ENCODE measurements at places on chromosomes 3 and 15.
A peak's percentile ranks its signal among the peaks of the same experiment; 100 is the strongest.

DNA sequence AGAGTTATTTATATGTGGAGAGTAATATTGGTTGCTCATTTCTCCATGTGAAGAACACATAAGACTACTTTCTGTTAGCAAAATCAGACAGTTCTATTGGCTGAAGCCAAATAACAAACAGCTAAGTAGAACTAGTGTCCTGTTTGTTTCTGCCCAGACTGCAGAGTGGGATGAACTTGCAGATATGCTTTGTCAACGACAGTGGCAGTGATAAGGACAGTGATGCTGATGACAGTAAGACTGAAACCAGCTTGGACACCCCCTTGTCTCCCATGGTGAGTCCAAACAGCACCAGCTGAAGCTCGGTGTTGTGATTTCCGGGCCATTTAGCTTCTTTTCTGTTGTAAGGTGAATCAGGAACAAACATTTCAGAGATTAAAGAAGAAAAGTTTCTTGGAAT lies 102.6 kb upstream of the IL12A start:
- H3K4me1 ChIP-seq, result no peaks in the 10 kb centered on the region
- no peak overlapping the region for H3K4me3 ChIP-seq
- no peaks in the 10 kb centered on the region for H3K36me3 ChIP-seq
- H3K27me3 ChIP-seq, result no peaks in the 10 kb centered on the region
- H3K27ac ChIP-seq, result no peak overlapping the region

DNA sequence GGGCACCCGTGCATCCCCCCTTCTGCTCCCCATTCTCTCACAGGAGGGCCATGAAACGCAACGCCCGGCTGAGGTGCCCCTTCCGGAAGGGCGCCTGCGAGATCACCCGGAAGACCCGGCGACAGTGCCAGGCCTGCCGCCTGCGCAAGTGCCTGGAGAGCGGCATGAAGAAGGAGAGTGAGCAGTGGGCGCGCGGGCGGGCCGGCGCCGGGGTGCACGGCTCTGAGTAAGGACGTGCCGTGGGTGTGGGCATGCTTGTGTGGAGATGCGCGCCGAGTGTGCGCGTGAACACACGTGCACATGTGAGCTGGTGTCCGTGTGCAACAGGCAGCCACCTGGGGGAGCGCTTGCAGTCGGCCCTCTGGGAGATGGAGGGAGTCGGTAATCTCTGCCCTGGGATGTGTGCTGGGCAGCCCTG lies 28.1 kb downstream of the NR1I2 start:
- H3K36me3 ChIP-seq, result no peaks in the 10 kb centered on the region
- peaks cover 8% of the 10 kb centered on the region for H3K4me1 ChIP-seq
- no peaks in the 10 kb centered on the region for H3K27me3 ChIP-seq
- H3K4me3 ChIP-seq, result peak overlapping the region; percentile 80

DNA sequence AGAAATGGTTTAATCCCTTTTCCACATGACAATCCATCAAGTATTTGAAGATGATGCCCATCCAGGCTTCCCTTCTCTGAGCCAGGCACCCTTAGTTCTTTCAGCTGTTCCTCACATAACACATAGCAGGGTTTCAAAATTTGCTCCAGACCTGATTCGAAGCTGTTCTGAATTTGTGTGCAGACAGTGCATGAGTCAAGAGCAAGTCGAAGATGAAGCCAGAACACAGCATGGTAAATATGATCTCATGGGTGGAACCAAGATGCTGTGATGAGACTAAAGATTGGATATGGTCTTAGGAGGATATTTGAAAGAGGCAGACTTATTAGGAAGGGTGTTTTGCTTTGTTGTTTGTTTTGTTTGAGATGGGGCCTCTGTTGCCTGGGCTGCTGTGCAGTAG lies 32.6 kb upstream of the PDE8A start:
- no peak for DNase-seq
- no peaks in the 10 kb centered on the region for H3K4me1 ChIP-seq
- no peak overlapping the region for H3K4me3 ChIP-seq
- H3K27ac ChIP-seq, result no peak overlapping the region

DNA sequence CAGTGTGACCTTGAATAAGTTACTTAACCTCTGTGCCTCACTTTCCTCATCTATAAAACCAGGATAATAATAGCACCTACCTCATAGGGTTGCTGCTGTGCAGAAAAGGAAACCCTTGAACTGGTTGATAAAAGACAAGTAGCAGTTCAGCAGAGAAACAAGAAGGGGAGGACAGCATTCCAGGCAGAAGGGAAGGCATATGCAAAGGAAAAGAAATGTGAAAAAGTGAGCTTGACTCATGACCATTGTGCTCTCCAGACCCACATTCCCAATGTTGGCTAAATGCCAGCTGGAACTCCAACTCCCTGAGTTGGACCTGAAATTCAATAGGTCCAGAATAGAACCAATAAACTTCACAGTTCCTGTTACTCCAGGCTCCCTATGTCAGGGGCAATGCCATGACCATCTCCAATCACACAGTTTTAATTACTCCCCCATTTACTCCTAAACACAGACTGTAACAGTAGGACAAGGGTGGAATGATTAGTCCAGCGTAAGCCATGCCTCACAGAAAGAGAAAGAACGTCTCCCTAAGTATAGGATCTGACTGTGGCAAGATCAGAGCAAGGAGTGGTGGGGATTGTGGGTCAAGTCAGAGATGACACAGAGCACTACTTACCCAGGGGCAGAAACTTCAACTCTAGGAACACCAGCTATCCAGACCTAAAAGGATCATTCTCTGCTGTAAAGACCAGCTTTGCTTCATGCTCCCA lies 26.9 kb downstream of the PRKAR2A start:
- H3K27ac ChIP-seq, result no peak overlapping the region
- H3K36me3 ChIP-seq, result no peaks in the 10 kb centered on the region
- H3K4me1 ChIP-seq, result no peaks in the 10 kb centered on the region
- no peaks in the 10 kb centered on the region for H3K27me3 ChIP-seq

GRCh38 chr15:51878446-51879386 lies 49.3 kb downstream of the TMOD3 start:
- no peak overlapping the region for H3K4me3 ChIP-seq
- DNase-seq, result no peak
- H3K27ac ChIP-seq, result no peak overlapping the region

GRCh38 chr3:159632851-159633250 lies 355.8 kb upstream of the IL12A start:
- H3K4me1 ChIP-seq, result no peaks in the 10 kb centered on the region
- no peak overlapping the region for H3K27ac ChIP-seq
- DNase-seq, result no peak
- no peaks in the 10 kb centered on the region for H3K27me3 ChIP-seq

DNA sequence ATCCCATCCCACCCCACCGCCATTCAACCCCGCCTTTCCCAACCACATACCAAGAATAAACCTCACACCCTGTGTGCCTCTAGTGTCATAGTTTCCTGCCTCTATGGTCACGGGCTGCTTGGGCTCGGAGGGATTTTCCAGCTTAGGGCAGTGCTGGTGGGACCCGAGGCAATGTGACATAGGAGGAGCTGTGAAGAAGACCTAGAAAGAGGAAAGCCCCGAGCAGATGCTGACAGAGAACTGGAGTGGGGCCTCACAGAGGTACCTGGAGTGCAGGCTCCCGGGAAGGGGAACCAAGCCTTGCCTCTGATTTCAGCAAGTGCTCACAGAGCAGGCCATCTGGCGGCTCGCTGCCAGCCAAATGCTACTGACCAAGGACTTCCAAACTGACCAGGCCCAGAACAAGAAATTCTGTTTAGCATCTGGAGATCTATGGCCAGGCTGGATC lies 27.5 kb downstream of the BHLHE40 start:
- no peak for DNase-seq
- H3K36me3 ChIP-seq, result no peaks in the 10 kb centered on the region
- no peaks in the 10 kb centered on the region for H3K27me3 ChIP-seq
- no peak overlapping the region for H3K27ac ChIP-seq

DNA sequence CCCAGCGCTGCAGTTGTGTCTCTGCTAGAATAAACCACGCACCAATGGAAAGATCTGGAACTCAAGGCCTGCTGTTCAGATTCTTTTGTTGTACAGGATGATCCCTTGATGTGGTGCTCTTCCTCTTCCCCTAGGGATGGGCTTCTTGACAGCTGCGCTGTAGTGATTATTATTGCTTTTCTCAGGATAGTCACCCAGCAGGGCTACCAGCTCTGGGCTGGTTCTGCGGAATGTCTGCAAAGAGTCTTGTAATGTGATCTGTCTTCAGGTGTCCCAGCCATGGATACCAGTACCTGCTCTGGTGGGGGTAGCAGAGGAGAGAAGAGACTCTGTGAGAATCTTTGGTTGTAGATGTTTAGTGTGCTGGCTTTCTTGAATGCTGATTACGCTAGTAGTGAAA lies 974.2 kb downstream of the NSUN3 start:
- no peak for DNase-seq
- no peak overlapping the region for H3K4me3 ChIP-seq
- H3K36me3 ChIP-seq, result no peaks in the 10 kb centered on the region
- no peak overlapping the region for H3K27ac ChIP-seq
- H3K27me3 ChIP-seq, result no peaks in the 10 kb centered on the region

DNA sequence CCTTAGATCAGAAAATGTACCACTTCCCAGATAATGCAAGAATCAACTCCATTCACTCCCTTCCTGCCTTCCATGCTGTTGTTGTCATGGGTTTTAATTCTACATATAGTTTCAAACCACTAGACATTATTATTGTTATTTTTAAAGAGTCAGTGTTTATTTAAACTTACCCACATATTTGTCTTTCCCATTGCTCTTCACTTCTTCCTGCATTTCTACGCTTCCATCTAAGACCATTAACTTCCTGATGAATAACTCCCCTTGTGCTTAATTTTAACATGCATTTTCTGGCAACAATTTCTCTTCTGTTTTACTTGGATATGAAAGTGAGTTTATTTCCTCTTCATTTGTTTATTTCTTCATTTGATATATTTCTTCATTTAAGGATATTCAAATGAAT lies 127.1 kb upstream of the FHIT start:
- H3K4me3 ChIP-seq, result no peak overlapping the region
- H3K27me3 ChIP-seq, result no peaks in the 10 kb centered on the region
- no peaks in the 10 kb centered on the region for H3K36me3 ChIP-seq
- H3K27ac ChIP-seq, result no peak overlapping the region
- no peak for DNase-seq

DNA sequence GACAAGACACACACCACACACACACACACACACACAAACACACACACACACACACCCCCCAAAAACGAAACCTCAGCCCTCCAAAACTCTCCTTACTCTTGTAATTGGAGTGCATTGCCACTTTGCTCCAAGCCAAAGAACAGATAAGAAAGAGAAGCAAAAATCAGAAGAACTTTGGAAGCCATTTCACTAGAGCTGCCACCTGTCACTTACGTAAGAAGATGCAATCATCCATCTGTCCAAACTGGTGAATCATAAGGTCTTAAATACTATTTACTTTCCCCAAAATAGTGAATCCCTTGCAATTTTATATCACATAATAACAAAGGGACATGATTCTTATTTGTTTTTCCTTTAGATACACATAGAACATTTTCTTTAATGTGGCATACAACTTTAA lies 285.4 kb downstream of the ZBTB20 start:
- peaks cover 5% of the 10 kb centered on the region for H3K4me1 ChIP-seq
- H3K27ac ChIP-seq, result no peak overlapping the region
- H3K4me3 ChIP-seq, result no peak overlapping the region
- no peaks in the 10 kb centered on the region for H3K27me3 ChIP-seq
- no peak for DNase-seq

GRCh38 chr15:59904450-59905135 lies 99.5 kb upstream of the FOXB1 start:
- H3K36me3 ChIP-seq, result no peaks in the 10 kb centered on the region
- H3K27ac ChIP-seq, result no peak overlapping the region
- H3K4me1 ChIP-seq, result no peaks in the 10 kb centered on the region

All from naive thymus-derived CD4-positive, alpha-beta T cell (primary cell).